ENCODE measurements at places on chromosomes 6 and 20.

DNA sequence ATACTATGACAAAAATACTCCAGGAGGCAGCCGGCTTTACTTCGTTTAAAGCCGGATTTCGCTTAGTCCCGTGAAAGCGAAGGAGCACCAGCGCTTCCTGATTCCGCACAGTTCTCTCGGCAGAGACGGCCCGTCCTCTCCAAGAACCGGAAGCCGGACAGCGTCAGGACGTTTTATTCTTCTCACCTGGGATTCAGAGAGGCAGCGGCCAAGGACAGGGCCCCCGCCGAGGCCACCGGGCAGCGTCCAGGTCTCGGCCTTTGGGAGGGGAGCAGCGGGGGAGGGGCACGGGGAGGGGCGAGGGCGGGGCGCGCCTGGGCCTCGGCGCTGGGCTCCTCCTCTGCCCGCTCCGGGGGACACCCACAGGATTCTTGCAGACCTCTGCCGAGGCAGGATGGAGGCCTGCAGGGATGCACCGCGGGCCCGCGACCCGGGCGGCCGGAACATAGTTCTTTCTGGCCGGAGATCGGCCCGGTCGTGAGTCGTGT lies 2.8 kb upstream of the DIDO1 start:
- no peak for DNase-seq
- H3K36me3 ChIP-seq: peaks cover 4% of the 10 kb centered on the region
- peak overlapping the region; percentile 70 for H3K27ac ChIP-seq
- H3K4me3 ChIP-seq: peak overlapping the region; percentile 61

DNA sequence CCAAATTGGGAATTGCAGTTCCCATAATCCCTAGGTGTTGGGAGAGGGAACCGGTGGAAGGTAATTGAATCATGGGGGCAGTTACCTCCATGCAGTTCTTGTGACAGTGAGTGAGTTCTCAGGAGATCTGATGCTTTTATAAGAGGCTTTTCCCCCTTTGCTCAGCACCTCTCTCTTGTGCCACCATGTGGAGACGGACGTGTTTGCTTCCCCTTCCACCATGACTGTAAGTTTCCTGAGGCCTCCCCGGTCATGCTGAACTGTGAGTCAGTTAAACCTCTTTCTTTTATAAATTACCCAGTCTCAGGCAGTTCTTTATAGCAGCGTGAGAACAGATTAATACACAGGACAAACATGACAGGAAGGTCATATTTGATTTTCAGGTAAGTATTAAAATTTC lies 25.3 kb upstream of the HECA start:
- no peaks in the 10 kb centered on the region for H3K27me3 ChIP-seq
- no peak for DNase-seq
- H3K4me3 ChIP-seq: no peak overlapping the region
- no peak overlapping the region for H3K27ac ChIP-seq
- no peaks in the 10 kb centered on the region for H3K36me3 ChIP-seq
- peaks cover 29% of the 10 kb centered on the region for H3K4me1 ChIP-seq

GRCh38 chr6:145086197-145086596 lies 649.1 kb downstream of the EPM2A start:
- no peaks in the 10 kb centered on the region for H3K4me1 ChIP-seq
- H3K4me3 ChIP-seq: no peak overlapping the region
- H3K27me3 ChIP-seq: no peaks in the 10 kb centered on the region
- no peak for DNase-seq

GRCh38 chr20:944774-945410 lies 28.8 kb upstream of the ANGPT4 start:
- no peaks in the 10 kb centered on the region for H3K4me1 ChIP-seq
- H3K27ac ChIP-seq: no peak overlapping the region
- no peaks in the 10 kb centered on the region for H3K36me3 ChIP-seq

- no peak overlapping the region for H3K4me3 ChIP-seq
- H3K36me3 ChIP-seq: no peaks in the 10 kb centered on the region
- H3K27me3 ChIP-seq: no peaks in the 10 kb centered on the region
- no peak overlapping the region for H3K27ac ChIP-seq
- no peak for DNase-seq
Observed at GRCh38 chr20:54502179-54502578, 26.8 kb downstream of the DOK5 start.

DNA sequence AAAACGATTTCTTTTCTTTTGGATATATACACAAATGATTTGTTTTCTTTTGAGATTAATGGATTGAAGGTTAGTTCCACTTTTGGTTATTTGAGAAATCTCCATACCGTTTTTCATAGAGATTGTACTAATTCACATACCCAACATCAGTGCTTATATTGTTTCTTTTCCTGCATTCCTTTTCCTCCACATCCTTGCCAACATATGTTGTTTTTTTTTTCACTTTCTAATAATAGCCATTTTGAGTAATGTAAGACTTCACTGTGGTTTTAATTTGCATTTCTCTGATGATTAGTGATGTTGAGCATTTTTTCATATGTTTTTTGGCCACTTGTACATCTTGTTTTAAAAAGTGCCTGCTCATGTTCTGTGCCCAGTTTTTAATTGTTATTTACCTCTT lies 846.4 kb upstream of the EYS start:
- no peaks in the 10 kb centered on the region for H3K36me3 ChIP-seq
- no peaks in the 10 kb centered on the region for H3K4me1 ChIP-seq
- no peak overlapping the region for H3K27ac ChIP-seq
- H3K27me3 ChIP-seq: no peaks in the 10 kb centered on the region
- H3K4me3 ChIP-seq: no peak overlapping the region
- no peak for DNase-seq

GRCh38 chr20:7596541-7596940 lies 343.7 kb downstream of the HAO1 start:
- H3K4me3 ChIP-seq: no peak overlapping the region
- H3K36me3 ChIP-seq: no peaks in the 10 kb centered on the region
- no peak overlapping the region for H3K27ac ChIP-seq
- no peak for DNase-seq

DNA sequence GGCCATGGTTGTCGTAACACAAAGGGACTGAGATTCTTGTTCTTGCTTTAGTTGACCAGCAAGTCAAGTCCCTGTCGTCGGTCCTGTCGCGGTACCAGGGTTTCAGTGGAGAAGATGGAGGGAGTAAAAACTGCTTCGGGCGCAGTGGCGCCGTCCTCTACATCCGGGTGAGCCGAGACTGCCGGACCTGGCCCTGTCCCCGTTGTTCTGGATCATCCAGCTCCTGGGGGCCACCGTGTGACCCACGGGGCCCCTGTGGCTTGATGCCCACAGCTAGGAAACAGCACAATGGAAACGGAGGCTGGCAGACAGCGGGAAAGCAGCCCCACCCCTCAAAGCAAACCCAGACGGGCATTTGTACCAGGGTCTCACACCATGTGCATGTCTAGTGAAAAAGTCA lies 15.0 kb downstream of the MTG2 start:
- peaks cover 44% of the 10 kb centered on the region for H3K36me3 ChIP-seq
- no peaks in the 10 kb centered on the region for H3K27me3 ChIP-seq
- H3K4me3 ChIP-seq: no peak overlapping the region
- DNase-seq: no peak
- peaks cover 25% of the 10 kb centered on the region for H3K4me1 ChIP-seq
- H3K27ac ChIP-seq: no peak overlapping the region

- no peaks in the 10 kb centered on the region for H3K27me3 ChIP-seq
- no peak for DNase-seq
- no peak overlapping the region for H3K27ac ChIP-seq
- no peaks in the 10 kb centered on the region for H3K36me3 ChIP-seq
Observed at GRCh38 chr6:138504764-138505689, 5.7 kb upstream of the NHSL1 start.

DNA sequence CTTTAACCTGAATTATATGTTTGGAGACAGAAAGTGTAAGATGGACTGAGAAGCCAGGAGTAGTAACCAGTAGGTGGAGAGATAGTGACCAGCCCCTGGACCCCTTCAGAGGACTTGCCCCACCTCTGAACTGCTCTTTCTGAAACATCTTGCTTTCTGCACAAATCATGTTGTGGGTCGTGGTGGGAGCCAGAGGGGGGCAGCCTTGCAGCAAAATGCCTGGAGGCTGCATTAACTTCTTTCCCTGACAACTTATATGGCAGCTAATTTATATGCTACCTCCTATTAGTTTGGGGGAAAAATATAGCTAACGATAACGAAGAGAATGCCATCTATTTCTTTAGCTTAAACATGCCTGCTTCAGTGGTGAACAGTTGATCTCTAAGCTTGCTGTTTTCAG lies 859.8 kb downstream of the MAFB start:
- H3K27ac ChIP-seq: no peak overlapping the region
- H3K27me3 ChIP-seq: no peaks in the 10 kb centered on the region
- DNase-seq: no peak
- H3K4me1 ChIP-seq: no peaks in the 10 kb centered on the region
- no peak overlapping the region for H3K4me3 ChIP-seq

DNA sequence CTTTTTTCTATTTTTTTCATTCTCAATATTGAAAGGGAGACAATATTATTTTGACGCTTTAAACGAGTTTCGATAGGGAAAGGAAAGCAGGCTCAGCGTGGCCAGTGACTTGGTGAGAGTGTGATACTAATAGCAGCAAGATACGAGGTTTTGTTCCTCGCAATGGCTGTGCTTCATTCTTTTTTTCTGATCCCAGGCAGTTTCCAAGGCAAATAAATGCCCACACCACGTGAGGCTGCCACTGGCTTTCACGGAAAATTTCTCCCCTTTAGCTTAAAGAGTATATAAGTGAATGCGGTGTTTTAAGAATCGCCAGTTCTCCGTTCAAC lies 196.4 kb upstream of the ZNF184 start:
- no peak overlapping the region for H3K27ac ChIP-seq
- peaks cover 48% of the 10 kb centered on the region for H3K27me3 ChIP-seq
- H3K4me1 ChIP-seq: peaks cover 10% of the 10 kb centered on the region
- no peak overlapping the region for H3K4me3 ChIP-seq
- H3K36me3 ChIP-seq: no peaks in the 10 kb centered on the region
- no peak for DNase-seq

GRCh38 chr6:41901882-41902519 lies 6.8 kb upstream of the USP49 start:
- H3K4me3 ChIP-seq: no peak overlapping the region
- peaks cover 50% of the 10 kb centered on the region for H3K36me3 ChIP-seq
- no peak for DNase-seq
- peaks cover 4% of the 10 kb centered on the region for H3K4me1 ChIP-seq
- H3K27ac ChIP-seq: no peak overlapping the region

GRCh38 chr6:159221486-159222170 lies 52.4 kb downstream of the FNDC1 start:
- DNase-seq: no peak
- H3K36me3 ChIP-seq: no peaks in the 10 kb centered on the region
- H3K4me3 ChIP-seq: no peak overlapping the region
- no peaks in the 10 kb centered on the region for H3K4me1 ChIP-seq
- peaks cover 3% of the 10 kb centered on the region for H3K27me3 ChIP-seq

DNA sequence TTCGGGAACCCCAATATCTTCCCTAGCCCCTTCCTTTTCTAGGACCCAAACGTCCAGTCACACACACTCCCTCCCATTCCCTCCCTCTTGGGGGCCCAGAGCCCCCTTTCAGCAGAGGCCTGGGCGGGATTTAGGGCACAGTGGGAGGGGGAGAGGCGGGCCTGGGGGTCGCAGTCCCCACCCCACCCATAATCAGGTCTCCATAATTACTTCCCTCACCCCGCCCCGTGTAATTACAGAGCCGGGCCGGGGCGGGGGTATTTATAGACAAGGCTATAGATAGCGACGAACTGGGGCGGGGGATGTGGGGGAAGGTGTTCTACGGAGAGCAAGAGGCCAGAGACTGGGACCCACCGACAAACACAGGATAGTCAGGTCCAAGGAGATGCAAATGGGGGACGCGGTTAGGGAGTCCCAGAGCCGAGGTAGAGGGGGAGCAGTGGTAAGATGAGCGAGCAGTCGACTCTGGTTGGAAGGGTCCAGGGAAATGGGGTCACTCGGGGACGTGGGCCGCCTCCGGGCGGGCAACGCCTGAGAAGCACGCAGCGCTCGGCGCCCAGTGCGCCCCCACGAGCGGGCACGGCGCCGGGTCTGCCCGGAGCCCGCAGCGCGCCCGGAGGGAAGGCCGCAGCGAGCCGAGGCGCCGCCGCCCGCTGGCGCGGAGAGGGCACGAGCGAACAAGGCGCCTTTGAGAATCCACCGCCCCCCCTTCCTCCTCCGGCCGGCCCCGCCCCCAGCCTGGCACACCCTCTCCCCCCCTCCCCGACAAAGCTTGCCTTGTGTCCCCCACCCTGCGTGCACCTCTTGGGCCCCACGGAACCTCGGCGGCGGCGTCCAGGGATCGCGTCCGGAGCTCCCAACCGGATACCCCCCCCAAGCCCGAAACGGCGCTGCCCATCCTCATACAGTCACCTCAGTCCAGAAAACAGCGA lies 670 bp upstream of the COL11A2 start:
- no peak overlapping the region for H3K4me3 ChIP-seq
- no peak overlapping the region for H3K27ac ChIP-seq

GRCh38 chr20:15154070-15154469 lies 816.7 kb upstream of the FLRT3 start:
- no peaks in the 10 kb centered on the region for H3K36me3 ChIP-seq
- no peak overlapping the region for H3K27ac ChIP-seq
- H3K4me3 ChIP-seq: no peak overlapping the region
- no peaks in the 10 kb centered on the region for H3K27me3 ChIP-seq
- DNase-seq: no peak

DNA sequence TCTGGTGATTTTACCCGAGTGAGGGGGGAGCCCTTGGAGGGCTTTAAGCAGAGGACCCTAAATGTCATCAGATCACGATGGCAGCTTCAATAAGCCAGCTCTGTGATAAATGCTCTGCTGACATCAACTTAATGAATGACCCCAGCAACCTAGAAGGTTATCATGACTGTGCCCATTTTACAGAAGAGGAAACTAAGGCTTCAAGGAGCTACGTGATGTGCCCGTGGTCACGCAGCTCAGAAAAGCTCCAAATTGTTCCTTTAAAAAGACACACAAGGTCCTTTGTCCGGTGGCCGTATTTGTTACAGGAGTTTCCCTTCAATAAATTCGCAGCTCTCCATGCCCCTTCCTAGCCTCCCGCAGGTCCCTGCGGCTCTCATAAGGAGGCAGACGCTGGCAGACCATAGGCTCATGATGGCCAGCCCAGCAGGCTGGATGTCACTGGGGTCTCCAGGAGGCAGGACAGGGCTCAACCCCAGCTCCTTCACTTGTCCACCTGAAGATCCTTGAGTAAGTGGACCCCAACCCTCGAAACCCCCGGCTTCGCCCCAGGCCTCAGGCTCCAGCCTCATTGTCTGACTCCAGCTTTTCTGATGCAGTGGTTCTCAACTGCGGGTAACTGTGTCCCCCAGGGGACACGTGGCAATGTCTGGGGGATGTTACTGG lies 106.4 kb downstream of the BMP7 start:
- H3K36me3 ChIP-seq: no peaks in the 10 kb centered on the region
- no peaks in the 10 kb centered on the region for H3K4me1 ChIP-seq
- no peak overlapping the region for H3K27ac ChIP-seq
- no peak overlapping the region for H3K4me3 ChIP-seq

GRCh38 chr6:35786810-35787209 lies 6.0 kb downstream of the CLPSL1 start:
- no peaks in the 10 kb centered on the region for H3K36me3 ChIP-seq
- H3K4me1 ChIP-seq: no peaks in the 10 kb centered on the region
- DNase-seq: no peak

GRCh38 chr20:20624914-20625313 lies 87.5 kb downstream of the RALGAPA2 start:
- peaks cover 9% of the 10 kb centered on the region for H3K36me3 ChIP-seq
- no peak for DNase-seq
- no peaks in the 10 kb centered on the region for H3K27me3 ChIP-seq

Data from thymus (tissue), 14 donors.